ENCODE measurements at places on chromosomes 1 and 21.

GRCh38 chr1:7985851-7986612 is 24.5 kb downstream of the PARK7 start:
- peak; percentile 58 for DNase-seq

DNA sequence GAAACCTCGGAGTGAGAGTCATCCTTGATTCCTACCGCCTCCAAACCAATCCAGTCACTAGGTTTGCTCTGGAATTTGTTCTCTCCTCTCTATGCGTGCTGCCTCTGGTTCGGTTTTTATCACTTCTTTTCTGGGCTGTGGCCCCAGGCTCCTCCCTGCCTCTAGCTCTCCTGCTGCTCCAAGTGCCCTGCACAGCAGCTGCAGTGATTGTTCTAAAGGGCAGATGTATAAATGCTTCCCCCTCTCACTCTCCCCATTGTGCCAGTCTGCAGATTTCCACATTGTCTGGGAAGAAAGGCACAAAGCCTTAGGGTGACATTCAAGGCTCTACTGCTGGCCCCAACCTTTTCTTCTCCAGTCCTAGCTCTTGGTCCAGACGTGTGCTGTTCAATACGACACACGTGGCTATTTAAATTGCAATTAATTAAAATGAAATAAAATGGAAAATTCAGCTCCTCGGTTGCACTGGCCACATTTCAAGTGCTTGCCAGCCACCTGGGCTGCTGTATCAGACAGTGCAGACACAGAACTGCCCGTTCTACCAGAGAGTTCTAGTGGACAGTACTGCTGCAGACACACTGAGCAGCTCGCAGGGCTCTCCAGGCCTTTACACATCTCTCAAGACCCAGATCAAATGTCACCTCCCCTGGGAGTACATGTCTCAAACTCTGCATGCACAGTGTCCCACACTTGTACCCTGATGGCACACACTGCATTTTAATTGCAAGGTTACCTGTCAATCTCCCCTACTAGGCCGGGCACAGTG is 12.4 kb downstream of the TRIM62 start:
- DNase-seq = no peak

GRCh38 chr1:211705467-211706091 is 30.2 kb upstream of the NEK2 start:
- no peak for DNase-seq

DNA sequence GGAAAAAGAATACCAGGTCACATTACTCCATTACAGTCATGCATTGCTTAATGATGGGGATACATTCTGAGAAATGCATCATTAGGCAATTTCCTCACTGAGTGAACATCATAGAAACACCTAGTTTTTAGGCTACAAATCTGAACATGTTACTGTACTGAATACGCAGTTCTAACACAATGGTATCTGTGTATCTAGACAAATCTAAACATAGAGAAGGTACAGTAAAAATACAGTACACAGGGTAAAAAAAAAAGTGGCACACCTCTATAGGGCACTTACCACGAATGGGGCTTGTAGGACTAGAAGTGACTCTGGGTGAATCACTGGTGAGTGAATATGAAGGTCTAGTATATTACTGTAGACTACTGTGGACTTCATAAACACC is 115.7 kb downstream of the AKT3 start:
- DNase-seq = no peak

DNA sequence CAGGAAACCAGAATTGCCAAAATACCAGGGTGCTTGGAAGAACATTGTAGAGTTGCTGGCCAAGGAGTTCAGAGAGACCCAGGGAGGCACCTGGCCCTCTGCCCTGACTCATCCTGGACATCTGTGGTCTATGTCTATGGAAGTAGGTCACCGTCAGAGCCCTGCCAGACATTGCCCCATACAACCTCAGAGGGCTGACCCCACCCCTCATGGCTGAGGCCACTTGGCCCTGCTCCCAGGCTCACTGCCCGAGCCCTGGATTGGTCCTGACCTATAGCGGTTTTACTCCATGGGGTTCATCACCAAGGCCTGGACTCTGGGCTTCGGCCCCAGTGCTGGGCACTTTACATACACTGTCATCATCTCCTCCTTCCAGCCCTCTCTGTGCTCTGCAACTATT is 233.1 kb downstream of the PTPRU start:
- DNase-seq = no peak

- no peak for DNase-seq
Measured at GRCh38 chr1:13829152-13829769, 129.3 kb downstream of the PRDM2 start.

DNA sequence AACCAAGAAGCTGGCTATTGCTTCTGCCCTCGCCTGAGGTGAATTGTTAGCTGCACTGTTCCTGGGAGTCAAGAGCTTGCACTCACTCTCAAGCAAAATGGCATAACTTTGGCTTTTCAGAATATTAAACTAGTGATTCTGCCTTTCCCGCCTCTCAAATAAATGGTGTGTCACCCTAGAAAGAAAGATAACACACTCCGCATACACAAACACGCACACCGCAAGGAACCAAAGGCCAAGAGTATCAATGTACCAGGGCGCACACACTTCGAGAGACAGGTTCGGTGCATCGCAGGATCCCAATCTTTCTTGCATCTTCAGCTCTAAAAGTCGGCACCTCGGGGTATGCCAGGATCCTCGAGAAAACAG is 470 bp upstream of the RTCA start:
- no peak for DNase-seq

DNA sequence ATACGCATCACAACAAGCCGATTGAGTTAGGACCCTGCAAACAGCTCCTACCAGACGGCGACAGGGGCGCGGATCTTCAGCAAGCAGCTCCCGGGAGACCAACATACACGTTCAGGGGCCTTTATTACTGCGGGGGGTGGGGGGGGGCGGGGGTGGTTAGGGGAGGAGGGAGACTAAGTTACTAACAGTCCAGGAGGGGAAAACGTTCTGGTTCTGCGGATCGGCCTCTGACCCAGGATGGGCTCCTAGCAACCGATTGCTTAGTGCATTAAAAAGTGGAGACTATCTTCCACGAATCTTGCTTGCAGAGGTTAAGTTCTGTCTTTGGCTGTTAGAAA is 162.0 kb downstream of the RUNX1 start:
- DNase-seq = no peak

DNA sequence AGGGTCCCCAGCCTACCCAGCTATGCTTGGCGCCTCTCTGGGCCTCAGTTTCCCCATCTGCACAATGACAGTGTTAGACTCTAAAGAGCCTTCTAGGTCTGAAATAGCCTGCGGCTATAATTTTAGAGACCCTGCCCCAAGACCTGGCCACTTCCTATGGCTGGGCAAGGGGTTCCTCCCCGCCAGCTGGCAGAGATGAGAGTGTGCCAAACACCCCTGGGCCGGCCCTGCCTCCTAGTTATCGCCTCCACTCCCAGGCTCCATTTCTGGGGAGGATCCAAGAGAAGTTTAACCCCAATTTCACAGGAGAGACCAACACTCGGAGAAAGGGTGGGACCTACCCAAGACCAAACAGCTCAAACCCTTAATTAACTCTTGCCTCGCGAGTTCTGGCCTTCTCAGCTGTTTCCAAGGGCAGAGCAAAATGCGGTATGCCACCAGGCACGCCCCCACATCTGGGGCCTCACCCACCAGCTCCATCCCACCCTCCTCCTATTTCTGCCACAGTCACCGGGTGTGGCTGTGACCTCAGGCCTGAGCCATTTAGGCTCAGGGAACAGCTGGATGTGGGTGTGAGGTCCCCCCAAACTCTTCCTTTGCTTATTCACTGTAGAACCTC is 35.7 kb downstream of the TTC39A start:
- DNase-seq = no peak

GRCh38 chr1:38000529-38001455 is 4.5 kb downstream of the FHL3 start:
- DNase-seq = peak; percentile 68

GRCh38 chr21:44017601-44018000 is 5.5 kb downstream of the TRAPPC10 start:
- DNase-seq = no peak

- DNase-seq = no peak
Measured at GRCh38 chr1:70641868-70642267, 230.8 kb downstream of the CTH start.

- DNase-seq = no peak
Measured at GRCh38 chr1:96292141-96292540, 429.4 kb upstream of the PTBP2 start.

GRCh38 chr1:32998064-32998463 is 33.5 kb upstream of the RNF19B start:
- no peak for DNase-seq

DNA sequence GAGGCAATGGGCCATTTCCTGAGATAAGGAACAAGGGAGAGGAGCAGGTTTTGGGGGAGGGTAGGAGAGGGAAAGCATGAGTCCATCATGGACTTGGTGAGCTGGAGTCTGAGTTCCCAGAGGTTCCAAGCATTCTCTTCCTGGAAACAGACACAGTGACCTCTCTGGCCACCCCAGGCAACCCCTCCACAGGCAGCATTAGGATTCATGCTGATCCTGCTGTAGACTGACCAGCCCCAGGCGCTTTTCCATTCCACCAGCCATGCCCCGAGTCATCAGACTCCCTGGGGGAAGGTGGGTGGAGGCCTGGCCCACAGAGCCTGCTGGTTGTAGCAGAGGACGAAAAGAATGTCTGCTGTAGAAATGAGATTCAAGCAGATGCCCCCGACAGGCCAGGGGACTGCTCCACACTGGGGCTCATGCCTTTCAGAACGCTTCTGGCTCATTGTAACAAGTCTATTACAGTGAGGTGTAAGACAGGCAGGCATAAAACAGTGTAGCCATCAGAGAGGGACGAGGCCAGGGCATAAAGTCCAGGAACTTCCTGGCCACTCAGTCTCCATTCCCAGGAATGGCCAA is 52.2 kb downstream of the KCND3 start:
- no peak for DNase-seq

- DNase-seq = no peak
Measured at GRCh38 chr1:110581682-110582145, 24.4 kb downstream of the KCNA2 start.

GRCh38 chr21:24781146-24781545 is 826.1 kb downstream of the MRPL39 start:
- no peak for DNase-seq

DNA sequence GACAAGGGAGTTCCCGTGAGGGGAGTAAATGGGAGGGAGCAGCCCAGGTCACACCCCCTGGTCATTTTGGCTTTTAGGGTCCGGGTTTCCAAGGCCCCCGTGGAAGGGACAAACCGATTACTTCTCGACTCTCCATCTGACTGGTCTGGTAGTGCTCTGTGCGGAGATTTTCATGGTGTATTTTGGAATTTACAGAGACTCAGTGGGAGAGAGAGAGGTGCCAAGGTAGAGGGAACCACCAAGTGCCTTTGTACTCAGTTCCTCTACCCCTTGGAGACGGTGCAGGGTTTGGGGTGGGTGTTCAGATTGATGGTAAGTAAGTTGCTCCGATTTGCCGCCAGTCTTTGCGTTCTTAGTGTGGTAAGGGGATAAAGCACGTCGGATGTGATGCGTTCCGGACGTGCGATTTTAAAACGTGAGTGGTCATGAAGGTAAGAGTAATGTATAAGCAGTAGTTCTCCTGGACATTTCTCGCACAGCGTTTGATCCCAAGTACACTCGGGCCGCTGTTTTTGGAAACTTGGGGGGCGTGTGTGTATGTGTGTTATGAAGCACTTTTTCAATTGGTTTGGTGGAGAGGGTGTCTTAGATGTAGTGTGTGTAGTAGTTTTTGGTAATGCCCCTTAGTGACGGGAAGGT is 682 bp downstream of the SUCO start:
- DNase-seq = peak; percentile 46

GRCh38 chr1:89807983-89808382 is 12.8 kb upstream of the LRRC8D start:
- DNase-seq = no peak

DNA sequence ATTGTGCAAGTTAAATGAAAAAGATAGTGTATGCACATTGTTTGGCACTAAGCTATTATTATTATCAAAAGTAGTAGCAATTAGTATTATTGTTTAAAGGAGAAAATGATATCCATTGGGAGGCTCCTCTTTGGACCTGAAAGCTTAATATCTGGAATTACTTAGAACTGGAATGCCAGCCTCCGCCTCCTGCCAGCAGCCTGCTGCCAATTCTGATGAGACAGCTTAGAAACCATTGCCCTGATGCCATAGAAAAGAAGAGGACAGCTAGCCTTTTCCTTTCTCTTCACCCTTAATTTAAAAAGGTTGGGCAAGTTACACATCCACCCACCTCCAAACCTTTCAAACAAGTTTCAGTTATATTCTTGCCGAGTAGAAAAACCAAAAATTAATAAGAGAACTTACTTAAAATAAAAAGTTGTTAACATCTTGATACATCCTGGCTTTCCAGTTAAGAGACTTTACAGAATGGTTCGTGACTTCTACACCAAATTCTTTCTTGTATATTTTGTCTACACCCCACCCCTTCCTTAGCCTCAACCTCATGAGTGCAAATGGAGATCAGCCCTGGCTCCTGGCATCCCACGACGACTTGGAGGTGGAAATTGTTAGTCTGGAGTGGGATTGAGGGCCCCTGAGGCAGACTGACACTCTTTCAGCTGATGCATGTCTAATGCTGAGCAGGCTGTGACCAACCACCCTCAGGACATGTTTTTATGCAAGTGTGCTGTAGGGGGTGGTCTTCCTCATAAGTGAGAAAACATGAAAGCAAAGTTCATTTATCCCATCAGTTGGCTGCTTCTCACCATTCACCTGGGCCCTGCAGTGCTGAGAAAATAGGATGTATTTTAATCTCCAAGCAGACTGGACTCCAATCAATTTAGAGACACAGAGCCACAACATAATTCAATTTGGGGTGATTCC is 120.6 kb downstream of the KCNJ15 start:
- peak; percentile 67 for DNase-seq

DNA sequence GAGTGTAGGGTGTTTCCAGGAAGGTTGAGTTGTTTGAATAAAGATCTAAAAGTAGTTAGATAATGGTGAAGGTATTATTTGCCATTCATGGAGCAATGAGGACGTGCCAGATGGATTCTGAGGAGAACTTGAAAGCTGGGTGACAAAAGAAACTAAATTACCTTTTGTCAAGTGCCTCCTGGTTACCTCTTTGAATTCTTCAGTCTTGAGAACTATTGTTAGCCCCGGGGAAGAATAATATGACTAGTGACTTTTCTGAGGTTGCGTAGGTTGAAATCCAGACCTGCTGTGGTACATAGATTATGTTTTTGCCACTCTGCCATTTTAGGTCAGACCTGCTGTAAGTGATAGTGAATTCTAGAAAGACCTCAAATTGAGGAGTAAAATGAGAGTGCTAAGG is 11.5 kb downstream of the LAMC1 start:
- DNase-seq = no peak

GRCh38 chr1:218748071-218748470 is 402.9 kb downstream of the TGFB2 start:
- DNase-seq = no peak

GRCh38 chr21:27058673-27059605 is 92.1 kb upstream of the ADAMTS5 start:
- DNase-seq = no peak

- DNase-seq = no peak
Measured at GRCh38 chr1:92479587-92479986, 7.1 kb downstream of the GFI1 start.

- DNase-seq = no peak
Measured at GRCh38 chr1:204186597-204186996, 9.7 kb downstream of the KISS1 start.

Measured in aorta (tissue), 5 donors.